ENCODE measurements at places on chromosomes 2 and 18.
A peak's percentile ranks its signal among the peaks of the same experiment; 100 is the strongest.

GRCh38 chr2:16584084-16584483 lies 81.5 kb downstream of the CYRIA start:
- DNase-seq: no peak

DNA sequence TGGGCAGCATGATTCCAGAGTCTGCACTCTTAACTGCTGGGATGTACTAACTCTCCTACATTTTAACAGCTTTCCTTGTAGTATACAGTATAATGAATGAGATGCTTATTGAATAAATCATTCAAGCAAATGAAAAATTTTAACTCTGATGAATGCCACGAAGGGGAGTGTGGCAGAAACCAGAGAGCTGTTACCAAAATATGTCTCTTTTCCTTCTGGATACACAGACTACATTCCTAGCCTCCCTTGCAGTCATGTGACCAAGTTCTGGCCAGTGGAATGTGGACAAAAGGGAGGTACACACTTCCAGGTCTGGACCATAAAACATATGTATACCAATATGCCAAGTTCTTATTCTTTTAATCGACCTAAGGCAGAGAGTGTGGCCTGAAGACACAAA lies 1.7 kb upstream of the EML4 start:
- no peak for DNase-seq

DNA sequence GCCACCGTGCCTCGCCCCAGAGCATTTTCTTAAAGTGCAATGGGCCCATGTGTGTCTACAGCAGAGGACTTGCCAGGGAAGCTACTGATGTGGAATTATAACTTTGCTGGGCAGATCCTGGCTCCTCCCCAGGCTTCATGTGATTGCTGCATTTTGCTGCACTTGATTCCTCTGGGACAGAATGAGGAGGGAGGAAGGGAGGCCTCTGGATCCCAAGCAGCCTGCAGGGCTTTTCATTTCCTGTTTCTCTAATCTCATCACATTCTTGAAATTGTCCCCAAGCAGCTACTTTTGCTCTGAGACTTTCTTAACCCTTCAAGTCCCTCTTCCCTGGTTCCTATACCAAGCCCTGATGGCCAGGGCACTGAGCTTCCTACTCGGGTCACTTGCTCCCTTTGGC lies 134.4 kb upstream of the SEC11C start:
- DNase-seq: no peak

GRCh38 chr2:65370387-65371073 lies 61.9 kb downstream of the SPRED2 start:
- DNase-seq: no peak

GRCh38 chr2:61253136-61253535 lies 91.1 kb downstream of the C2orf74 start:
- no peak for DNase-seq

GRCh38 chr2:200040831-200041230 lies 85.4 kb downstream of the MAIP1 start:
- DNase-seq: no peak

GRCh38 chr2:128269063-128269989 lies 49.3 kb downstream of the HS6ST1 start:
- no peak for DNase-seq

DNA sequence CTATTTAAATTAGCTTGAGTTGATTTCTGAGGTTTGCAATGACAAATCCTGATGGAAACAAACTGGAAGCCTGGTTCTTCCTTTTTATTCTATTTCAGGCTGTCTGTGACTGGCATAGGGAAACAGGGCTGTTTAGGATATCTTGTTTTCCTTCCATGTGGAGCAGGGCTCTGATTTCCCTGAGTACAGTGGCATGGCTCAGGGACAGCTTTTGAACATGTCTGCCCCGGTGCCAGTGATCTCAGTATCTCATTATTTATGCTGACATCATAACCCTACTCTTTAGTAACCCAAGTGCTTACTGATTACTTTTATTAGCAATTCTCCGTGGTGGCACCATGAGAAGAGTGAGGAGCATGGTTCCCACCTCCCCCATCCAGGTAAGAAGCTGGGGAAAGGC lies 720.3 kb downstream of the GALR1 start:
- no peak for DNase-seq

DNA sequence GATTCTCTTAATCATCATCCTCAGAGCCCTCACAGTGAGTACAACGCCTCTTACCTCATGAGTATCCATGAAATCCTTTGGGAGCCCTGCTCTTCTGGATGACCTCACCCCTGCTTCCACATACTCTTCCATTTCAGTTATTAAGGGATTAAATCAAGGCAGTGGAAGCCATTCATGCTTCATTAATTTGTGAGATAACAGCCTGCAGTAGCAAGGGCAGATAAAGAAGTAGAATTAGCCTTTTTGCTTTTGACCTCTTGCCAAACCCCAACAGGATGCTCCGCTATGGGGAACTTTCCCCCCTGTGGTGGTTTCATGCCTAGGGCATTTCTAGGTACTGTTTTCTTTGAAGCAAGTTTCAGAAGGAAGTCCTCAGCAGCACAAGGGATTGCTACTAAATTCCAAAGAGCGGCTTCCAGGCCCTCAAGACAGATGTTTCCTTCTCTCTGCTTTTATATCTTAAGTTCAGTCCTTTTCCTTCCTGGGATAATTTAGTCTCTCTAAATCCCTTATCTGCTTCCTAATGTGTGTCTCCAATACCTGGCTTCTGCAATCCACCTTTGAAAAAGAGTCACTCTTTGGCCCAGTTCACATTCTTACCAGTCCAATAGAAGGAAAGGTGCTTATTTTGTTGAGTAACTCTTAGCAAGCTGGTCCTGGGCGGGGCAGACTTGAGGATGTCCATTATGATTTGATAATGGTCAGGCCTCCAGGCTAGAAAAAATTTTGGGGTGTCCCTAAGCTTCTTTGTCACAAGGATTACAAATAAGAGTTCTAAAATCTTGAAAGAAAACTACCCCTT lies 76.9 kb downstream of the MYO1B start:
- DNase-seq: no peak

DNA sequence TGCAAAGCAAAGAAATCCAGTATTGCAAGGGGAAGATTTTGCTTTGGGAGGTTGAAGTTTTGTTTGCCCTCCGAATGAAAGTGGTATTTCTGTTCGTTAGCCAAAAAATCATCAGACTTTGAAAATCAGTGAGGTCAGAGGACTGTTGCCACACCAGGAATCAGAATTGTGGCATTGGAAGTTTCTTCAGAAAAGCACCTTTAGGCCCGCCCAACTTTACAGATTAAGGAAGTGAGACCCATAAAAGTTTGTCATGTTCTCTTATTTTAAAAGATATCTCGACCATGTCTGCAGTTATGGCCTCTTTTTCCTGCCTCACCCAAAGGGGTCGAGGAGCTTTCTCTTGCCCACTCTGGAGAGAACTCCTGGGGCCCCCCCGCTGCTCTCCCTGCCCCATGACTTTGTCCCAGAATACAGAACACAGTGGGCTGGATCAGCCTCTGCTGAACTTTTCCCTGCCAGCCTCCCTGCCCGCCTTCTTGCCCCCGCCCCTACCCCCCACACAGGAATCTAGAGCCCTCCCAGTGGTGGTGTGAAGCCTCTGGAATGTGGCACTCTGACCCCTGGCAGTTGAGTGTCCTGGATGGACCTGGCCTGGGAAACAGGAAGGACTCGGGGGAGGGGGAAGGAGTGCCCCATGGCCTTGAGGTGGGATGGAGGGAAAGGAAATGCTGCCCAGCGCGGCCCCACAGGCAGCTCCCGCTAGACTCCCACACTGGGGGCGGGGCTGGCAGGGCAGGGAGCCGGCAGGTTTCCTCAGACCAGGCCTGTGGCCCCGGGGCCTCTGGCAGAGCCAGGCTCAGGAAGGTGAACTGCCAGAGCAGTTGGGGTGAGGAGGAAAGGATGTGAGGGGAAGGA lies 25.3 kb downstream of the CRIM1 start:
- no peak for DNase-seq

- DNase-seq: no peak
Measured at GRCh38 chr18:11368020-11368419, 218.7 kb upstream of the PIEZO2 start.

DNA sequence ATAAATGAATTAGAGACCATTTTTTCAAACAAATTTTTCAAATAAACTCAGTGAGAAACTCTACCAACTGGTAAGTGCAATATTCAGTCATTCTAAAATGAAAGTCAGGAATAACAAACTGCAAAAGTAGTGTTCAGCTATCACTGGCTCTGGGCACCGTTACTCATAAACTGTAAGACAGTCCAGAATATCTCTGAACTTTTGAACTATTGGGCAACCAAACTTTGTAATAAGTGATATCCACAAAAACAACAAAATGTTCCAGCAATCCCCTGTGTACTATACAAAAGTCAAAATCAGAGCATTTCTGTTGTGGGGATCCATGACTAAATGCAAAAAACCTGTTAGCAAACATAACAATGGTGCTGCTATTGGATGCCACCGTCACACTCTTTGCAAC lies 56.3 kb downstream of the SLC25A12 start:
- DNase-seq: no peak

DNA sequence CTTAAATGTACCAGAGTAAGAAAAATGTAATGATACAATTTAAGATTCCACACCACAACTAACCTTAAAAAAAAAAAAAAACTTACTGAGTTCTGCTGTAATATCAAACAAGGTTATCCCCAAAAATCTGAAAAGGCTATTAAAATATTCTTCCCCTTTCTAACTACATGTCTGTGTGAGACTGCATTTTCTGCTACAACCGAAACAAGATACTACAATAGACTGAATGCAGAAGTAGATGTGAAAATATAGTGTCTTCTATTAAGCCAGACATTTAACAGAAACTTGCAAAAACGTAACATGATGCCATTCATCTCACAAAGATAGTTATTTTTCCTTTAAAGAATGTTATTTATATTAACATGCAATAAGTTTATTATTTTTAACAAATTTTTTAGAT lies 16.2 kb downstream of the SS18 start:
- no peak for DNase-seq

GRCh38 chr18:57230861-57231585 lies 84.1 kb downstream of the BOD1L2 start:
- no peak for DNase-seq

DNA sequence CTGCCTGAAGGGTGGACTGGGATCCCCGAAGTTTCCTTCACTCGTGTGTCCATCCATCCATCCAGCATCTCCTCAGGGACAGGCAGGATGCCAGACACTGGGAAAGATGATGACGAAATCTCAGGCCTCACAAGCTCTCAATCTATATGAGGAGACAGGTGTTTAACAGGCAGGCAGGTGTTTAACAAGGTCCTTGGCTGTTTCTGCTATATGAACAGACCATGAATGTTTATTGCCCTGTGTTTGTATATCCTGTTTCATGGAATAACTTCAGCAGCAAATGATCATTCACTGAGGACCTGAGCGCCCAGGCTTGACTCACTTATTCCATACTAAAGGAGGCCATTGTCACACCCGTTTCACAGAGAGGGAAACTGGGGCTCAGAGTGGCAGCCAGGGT lies 685.8 kb upstream of the HS6ST1 start:
- DNase-seq: no peak

DNA sequence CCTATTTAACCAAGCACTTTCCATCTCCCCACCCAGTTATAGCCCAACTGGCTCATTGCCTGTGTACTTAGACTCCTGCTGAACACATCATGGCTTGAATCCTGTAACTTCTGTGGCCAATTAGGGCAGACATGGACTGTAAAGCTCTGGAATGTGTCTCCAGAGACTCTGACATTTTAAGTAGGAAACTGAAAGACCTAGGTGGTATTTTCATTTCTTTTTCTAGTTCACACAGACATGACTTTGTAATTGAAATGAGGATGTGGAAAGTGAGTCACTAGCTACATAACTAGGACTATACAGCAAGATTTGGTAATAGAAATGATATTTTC lies 12.2 kb downstream of the DOK1 start:
- no peak for DNase-seq

DNA sequence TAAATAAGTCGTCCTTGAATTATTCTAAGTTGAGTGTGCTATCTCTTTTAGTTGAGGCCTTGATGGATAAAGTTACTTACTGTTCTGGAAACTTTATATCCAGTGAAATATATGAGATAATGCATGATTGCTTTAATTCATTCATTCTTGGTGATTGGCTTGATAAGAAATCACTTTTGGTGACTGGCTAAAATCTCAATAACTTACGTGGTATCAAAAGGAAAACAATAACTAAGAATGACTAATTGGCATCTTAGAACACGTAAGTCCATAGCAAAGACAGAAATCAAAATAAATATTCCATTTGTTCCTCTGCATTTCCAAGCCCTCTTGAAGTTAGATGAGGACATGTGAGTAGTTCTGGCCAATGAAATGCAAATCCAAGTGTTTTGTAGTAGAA lies 251.6 kb downstream of the NUP35 start:
- no peak for DNase-seq

- DNase-seq: no peak
Measured at GRCh38 chr18:73577365-73577764, 570.3 kb downstream of the FBXO15 start.

DNA sequence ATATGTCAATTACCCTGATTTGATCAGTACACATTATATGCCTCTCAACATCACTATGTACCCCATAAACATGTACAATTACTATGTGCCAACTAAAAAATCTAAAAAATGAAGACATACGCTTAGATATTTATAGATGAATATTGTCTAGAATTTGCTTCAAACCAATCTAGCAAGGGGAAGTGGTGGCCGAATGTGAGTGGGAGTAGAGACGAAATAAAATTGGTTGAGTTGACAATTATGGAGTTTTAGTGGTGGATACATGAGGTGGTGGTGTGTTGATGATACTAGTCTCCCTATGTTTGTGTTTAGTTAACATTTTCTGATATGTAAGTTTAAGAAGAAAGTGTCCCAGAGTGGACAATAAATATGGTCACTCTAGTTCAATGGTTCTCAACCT lies 49.0 kb downstream of the SDC1 start:
- DNase-seq: no peak

GRCh38 chr2:189821953-189822748 lies 37.9 kb downstream of the PMS1 start:
- DNase-seq: no peak

- DNase-seq: no peak
Measured at GRCh38 chr2:85516653-85517389, 22.1 kb upstream of the MAT2A start.

GRCh38 chr2:236636714-236637470 lies 67.3 kb downstream of the ACKR3 start:
- DNase-seq: no peak

- no peak for DNase-seq
Measured at GRCh38 chr18:48694295-48694694, 155.5 kb downstream of the CTIF start.

DNA sequence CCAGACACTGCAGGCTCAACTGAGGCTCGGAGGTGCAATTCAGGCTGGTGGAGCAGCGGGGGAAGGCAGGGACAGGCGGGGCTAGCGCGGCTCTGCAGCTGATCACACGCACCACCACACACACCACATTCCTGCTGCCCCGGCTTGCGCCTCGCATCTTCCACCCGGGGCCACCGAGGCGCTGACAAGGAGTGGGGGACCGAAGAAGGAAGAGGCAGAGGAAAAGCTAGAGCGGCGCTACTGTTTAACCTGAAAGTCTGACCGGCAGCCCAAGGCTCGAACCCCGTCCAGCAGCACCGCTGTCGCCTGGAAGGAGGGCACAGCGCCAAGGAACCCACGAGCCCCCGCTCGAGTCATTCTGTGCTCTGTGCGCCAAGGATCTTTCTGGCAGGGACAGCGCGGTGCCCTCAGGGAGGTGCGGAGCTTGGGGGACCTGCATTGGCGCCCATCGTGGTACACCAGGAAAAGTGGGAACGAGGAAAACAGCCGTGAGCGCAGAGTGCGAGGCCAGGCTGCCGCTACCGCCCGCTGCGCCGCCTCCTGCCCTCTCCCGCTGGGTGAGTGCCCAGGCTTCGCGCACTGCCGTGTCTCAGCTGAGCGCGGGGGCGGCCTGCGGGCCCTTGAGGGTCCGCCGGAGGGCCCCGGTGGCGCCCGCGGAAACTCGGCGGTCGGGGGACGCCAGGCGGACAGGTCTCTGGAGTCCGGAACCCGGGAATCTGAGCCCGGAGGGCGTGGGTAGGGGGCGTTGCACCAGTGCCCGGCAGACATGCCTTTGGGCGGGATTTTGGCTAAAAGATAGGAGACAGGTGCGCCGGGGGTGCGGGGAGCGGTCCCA lies 860 bp upstream of the KCNJ3 start:
- DNase-seq: peak; percentile 20
